ENCODE measurements at places on chromosomes 16 and 17. TPM values are rescaled to one million over a fixed set of nuclear protein-coding genes. Genes with fewer than 3 reads are reported as not detected.

DNA sequence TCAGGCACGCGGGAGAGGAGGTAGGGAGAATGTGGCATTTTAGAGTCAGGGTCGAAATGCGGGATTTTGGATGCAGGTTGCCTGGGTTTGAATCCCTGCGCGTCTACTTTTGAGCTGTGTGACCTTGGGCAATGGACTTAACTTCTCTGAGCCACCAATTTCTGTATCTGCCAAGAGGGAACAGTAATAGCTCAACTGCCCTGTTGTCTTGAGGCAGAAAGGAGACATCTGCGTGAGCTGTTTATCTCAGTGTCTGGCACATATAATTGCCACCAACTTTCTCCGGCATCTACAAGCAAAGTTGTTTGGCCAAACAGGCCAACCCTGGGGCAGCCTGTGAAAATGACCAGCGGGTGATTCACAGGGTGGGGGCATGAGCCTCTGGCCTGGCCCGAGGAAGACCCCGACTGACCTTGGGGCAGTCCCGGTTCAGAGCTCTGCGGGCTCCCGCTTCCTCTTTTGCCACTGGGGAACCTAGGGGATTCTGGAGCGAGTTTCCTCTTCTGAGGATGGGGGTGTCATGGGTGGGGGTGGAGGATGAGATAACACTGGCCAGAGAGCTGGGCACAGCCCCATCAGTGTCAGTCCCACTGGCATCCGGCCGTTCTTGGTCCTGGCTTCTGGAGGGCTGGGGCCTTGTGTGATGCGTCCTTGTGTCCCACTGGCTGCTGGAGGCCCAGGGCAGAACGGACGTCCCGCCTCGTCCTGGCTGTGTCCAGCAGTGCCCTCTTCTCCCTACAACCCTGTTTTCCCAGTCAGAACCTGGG is 1.3 kb downstream of the SNN start:
- DNase-seq = no peak

ZCCHC14 gene
- 10.7 TPM for total RNA-seq

- DNase-seq = no peak
Measured at GRCh38 chr16:67942200-67942509, 1.8 kb downstream of the LCAT start.

DNA sequence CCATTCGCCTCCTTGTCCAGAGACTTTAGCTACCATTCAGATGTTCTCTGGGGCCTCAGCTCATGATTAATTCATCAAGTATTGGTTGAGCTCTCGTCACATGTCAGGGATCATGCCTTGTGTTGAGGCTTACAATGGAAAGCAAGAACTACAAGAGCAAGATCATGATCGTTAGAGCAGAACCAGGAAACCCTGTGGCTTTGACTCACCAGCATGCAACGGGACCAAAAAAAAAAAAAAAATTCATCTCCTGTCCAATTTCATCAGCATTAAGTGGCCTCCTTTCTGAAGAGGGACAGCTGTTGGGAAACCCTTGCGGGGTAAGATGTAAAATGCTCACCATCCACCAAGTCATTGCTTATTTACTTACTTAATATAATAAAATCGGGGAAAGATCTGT is 12.1 kb upstream of the USP10 start:
- DNase-seq = peak; percentile 49

DNA sequence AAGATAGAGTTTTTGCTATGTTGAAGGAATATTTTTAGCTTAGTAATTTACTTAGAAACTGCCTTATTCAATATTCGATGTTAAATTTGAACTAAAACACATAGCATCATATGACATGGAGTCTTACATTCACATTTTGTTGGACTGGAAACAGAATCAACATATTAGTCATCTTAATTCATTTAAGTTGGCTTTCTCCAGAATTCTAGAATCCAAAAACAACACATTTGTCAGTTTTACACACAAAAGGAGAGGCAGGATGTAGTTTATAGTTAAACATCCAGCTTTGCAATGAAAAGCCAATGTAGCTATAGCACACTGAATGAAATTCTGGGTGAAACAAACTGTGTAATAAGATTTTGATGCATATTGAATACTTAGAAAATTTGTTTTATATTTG is 43.3 kb downstream of the WWOX start:
- DNase-seq = no peak

DNA sequence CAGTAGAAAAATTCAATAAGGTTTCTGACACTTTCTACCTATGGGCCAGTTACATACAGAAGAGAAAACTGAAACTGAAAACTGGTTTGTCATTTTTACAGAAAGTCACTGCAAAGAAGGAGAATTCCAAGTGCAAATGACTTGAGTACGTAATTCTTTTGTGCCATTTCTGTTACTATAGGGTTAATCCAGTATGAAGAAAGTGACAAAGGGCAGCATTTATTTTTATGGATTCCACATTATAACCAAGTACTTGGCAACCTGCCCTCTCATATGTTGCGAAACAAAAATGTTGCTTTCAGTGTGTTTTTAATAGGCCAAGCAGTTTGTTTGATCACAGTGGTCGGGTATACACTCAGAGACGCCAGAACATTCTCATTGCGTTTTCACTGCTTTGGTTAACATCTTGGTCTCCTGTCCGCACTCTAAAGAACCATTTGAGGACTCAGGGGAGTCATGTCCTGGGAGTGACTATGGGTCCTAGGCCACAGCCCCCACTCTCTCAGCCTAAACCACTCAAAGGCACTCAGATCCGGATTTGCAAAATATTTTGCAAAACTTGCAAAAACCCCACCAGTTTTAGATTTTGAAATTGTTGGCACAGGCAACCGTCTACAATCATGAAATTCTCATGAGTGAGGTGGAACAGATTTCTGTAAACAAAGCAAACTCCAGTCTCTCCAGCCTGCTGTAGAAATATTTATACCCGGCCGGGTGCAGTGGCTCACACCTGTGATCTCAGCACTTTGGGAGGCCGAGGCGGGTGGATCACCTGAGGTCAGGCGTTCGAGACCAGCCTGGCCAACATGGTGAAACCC is 15.4 kb upstream of the HELZ start:
- no peak for DNase-seq

GRCh38 chr16:73418051-73418450 is 370.1 kb upstream of the ZFHX3 start:
- DNase-seq = no peak

SCN4A gene
- total RNA-seq = not detected

HBA1 gene
- total RNA-seq = not detected

DNA sequence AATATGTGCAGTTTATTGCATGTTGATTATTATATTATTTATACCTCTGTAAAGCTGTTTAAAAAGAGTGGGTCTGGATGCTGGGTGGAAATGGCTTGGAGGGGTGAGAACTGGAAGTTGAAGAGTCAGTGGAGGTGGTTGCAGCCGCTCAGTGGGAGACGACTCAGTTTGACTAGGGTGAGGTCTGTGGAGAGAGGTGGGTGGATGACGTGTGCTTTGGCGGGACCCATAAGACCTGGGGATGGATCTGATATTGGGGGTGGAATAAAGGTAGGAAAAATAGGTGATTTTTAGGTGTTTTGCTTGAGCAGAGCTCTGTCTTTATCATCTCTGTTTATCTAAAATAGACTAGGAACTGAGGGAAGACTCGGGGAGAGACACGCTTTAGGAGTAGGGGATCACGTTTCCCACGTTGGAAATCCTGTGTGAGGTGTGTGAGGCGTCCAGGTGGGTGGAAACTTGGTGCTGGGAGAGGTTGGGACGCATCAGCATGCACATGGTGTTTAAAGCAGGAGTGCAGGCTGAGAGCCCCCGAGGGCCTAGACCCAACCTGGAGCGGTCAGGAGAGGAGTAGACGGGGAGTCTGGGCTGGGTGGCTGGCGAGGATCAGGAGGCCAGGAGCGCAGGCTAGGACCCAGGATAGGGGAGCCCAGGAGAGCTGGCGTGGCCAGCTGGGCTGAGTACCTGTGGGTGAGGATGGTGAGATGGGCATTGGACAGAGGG is 17.2 kb downstream of the NT5M start:
- no peak for DNase-seq

DNA sequence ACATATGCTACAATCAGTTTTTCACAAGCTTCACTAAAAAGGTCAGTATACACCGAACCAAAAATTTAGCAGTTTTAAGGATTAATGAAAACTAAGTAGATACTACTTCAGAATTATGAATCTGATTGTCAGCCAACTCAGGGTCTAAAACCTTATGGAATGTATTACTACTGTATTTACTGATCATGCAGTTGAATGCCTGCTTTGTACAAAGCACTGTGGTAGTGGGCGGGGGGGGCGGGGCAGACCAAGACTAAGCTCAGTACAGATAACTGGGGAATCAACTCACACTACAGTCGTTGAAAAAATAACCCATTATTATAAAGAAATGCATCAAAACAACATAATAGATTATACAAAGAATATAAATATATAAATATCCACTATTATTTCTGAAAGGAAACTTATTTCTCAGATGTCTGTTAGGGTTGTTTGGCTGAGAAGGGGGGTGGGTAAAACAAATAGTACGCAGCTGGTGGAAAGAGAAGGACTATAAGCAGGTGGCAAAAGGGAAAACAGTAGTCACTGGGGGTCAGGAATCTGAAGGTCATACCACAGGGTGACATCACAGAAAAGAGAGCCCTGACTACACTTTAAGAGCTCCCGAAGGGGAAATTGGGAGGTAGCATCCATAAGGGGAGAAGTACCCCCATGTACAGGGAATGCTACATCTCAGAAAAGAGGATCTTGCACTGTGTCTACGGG is 109.4 kb upstream of the AXIN2 start:
- no peak for DNase-seq

NPTX1 gene
- not detected for total RNA-seq

TBC1D28 gene
- total RNA-seq = not detected

All from SJSA1 (cell line).